Caco-2 (cell line): ENCODE measurements at places on chromosomes 1 and 21. TPM values are rescaled to one million over a fixed set of nuclear protein-coding genes. Genes with fewer than 3 reads are reported as not detected.

The RGS13 gene
- not detected in 2 replicates for total RNA-seq

The NFASC gene
- total RNA-seq = 1.3 and 1.6 TPM in 2 replicates

The C1orf185 gene
- total RNA-seq = not detected in 2 replicates

The AMIGO1 gene
- total RNA-seq = 1.1 and 1.5 TPM in 2 replicates

The C1orf74 gene
- total RNA-seq = 4.5 TPM in 2 replicates

The ERICH3 gene
- not detected in 2 replicates for total RNA-seq

The LAPTM5 gene
- total RNA-seq = 0.14 TPM in 1 of 2 replicates, not detected in the other

The FMO4 gene
- total RNA-seq = 2.3 and 3.8 TPM in 2 replicates

The PAQR6 gene
- total RNA-seq = 4.1 and 4.6 TPM in 2 replicates

The SLC6A17 gene
- not detected in 2 replicates for total RNA-seq

The KIF14 gene
- 11.6 and 12.3 TPM in 2 replicates for total RNA-seq

The RBP7 gene
- total RNA-seq = 10.3 and 11.7 TPM in 2 replicates

The DNAJC28 gene
- 2.5 and 2.7 TPM in 2 replicates for total RNA-seq

The CSDE1 gene
- 380 and 403 TPM in 2 replicates for total RNA-seq

The INSRR gene
- not detected in 2 replicates for total RNA-seq

The CLCNKA gene
- total RNA-seq = 0.46 TPM in 1 of 2 replicates, not detected in the other

The CSF3R gene
- 1.3 and 1.4 TPM in 2 replicates for total RNA-seq

The URB2 gene
- total RNA-seq = 19.7 and 21.4 TPM in 2 replicates

The BNIPL gene
- total RNA-seq = 1.9 and 2.3 TPM in 2 replicates

The SPATA46 gene
- total RNA-seq = not detected in 2 replicates

The CAMSAP2 gene
- 23.4 and 24.4 TPM in 2 replicates for total RNA-seq

The SELP gene
- not detected in 2 replicates for total RNA-seq

The STUM gene
- 1.7 and 1.9 TPM in 2 replicates for total RNA-seq

The RAP1GAP gene
- 7.2 and 9.3 TPM in 2 replicates for total RNA-seq

The CLCNKB gene
- total RNA-seq = not detected in 2 replicates

The TLCD4 gene
- 14.1 TPM in 2 replicates for total RNA-seq

The AMPD1 gene
- total RNA-seq = not detected in 2 replicates

The ATP8B2 gene
- total RNA-seq = 10.5 and 10.6 TPM in 2 replicates

The OR2L2 gene
- total RNA-seq = 0.16 TPM in 2 replicates

The HORMAD1 gene
- not detected in 2 replicates for total RNA-seq

The CTSK gene
- 2.7 and 3.2 TPM in 2 replicates for total RNA-seq

The FAM110D gene
- total RNA-seq = 0.12 and 0.16 TPM in 2 replicates

The FCGR2B gene
- total RNA-seq = not detected in 2 replicates

The ZNF697 gene
- total RNA-seq = 2.9 and 3.1 TPM in 2 replicates

The PCP4L1 gene
- total RNA-seq = 2.5 and 3.3 TPM in 2 replicates

The NCDN gene
- total RNA-seq = 12.8 and 14.1 TPM in 2 replicates

The RIPK4 gene
- 24.1 and 25.4 TPM in 2 replicates for total RNA-seq

The TOR1AIP1 gene
- total RNA-seq = 25.4 and 30.3 TPM in 2 replicates

The HEYL gene
- 3.0 and 3.4 TPM in 2 replicates for total RNA-seq

The MCOLN2 gene
- total RNA-seq = not detected in 2 replicates

The KDF1 gene
- total RNA-seq = 13.5 and 14.1 TPM in 2 replicates
